ENCODE measurements at places on chromosomes 1 and 21. TPM values are rescaled to one million over a fixed set of nuclear protein-coding genes. Genes with fewer than 3 reads are reported as not detected.

Gene NTMT2
- not detected for polyA plus RNA-seq

Gene KLHDC9
- 25.4 TPM for polyA plus RNA-seq

- H3K36me3 ChIP-seq: no peaks in the 10 kb centered on the region
- H3K27me3 ChIP-seq: no peaks in the 10 kb centered on the region
- DNase-seq: no peak
- H3K27ac ChIP-seq: no peak overlapping the region
- H3K4me1 ChIP-seq: no peaks in the 10 kb centered on the region
These were observed 22.8 kb downstream of the GABPA start for GRCh38 chr21:25757531-25757930.

DNA sequence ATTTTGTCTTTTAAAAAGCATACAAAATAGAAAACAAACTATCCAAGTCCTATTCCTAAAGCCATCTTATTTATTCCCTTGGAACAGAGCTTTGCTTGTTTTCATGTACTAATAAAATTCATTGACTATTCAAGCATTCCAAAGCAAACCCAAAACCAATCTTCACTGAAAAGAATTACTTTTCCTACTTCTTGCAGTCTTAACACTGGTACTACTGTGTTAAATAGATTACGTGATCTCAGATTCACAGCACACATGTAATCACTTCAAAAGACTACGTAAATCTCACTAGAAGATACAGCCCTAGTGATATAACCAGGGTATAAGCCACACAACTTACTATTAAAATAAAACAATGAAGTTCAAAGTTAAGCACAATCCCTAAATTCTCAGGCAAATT lies 39.0 kb downstream of the ZZZ3 start:
- peaks cover 12% of the 10 kb centered on the region for H3K4me1 ChIP-seq
- peaks cover 12% of the 10 kb centered on the region for H3K36me3 ChIP-seq
- H3K4me3 ChIP-seq: no peak overlapping the region
- H3K27me3 ChIP-seq: no peaks in the 10 kb centered on the region
- DNase-seq: no peak

GRCh38 chr1:205346956-205347574 lies 9.7 kb downstream of the KLHDC8A start:
- no peak overlapping the region for H3K27ac ChIP-seq
- H3K36me3 ChIP-seq: no peaks in the 10 kb centered on the region
- peaks cover 11% of the 10 kb centered on the region for H3K4me1 ChIP-seq
- H3K4me3 ChIP-seq: no peak overlapping the region
- no peak for DNase-seq

All from adrenal gland (tissue), 19 donors.